Stimulated activated CD4-positive, alpha-beta T cell treated with anti-CD3 and anti-CD28 coated beads, Interleukin-2, amount 100 ng/mL, for 24 hours (primary cell): ENCODE measurements at places on chromosomes 2 and 18.

- no peak for DNase-seq
Measured at GRCh38 chr18:37854396-37854795, 288.8 kb upstream of the CELF4 start.

DNA sequence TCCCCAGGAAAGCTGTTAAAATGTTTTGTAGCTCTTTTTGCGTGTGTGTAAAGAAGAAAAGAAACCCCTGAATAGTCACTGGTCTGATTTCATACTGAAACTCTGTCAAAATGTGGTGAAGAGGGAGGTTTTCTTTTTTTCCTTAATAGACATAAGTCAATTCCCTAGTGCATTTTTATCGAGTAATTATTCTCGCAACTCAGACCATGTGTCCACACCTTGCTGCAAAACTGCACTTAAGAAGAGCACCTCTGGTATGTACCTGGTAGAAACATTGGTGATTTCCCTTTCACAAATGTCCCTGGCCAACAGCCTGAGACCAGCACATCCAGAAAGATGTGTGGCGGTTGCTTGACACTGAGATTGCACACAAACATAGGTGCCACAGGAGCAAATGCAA lies 159.9 kb downstream of the ZNF521 start:
- DNase-seq = no peak

- no peak for DNase-seq
Measured at GRCh38 chr2:105375001-105375561, 23.8 kb downstream of the FHL2 start.

DNA sequence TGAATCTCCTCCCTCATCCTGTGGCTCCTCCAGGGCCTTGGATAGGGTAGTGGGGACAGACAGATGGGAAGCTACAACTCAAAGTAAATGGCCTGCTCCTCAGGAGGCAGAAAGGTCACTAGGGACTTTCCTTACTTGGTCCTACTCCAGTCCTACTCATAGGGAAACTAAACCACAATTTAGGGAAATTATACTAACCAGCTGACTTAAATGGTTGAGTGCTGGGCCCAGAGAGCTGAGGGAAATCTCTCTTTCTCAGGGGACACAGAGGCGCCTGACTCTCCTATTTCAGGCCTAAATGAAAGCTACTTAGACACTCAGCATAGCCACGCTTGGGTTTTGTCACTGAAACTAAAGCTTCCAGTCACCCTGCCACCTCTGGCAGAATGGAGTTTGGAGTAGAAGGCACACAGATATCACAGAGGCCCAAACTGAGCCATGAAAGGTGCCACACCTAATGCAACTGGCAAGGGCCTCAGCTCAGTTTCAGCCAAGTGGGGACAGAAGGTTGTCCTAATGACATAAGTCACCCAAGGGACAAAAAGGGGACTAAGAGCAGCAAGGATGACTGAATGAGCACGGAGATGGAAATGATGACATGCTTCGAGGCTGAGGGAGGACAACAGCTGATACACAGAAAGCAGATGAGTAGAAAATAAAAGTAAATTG lies 24.0 kb downstream of the CERKL start:
- no peak for DNase-seq
